ENCODE measurements at places on chromosomes 2 and 18.

DNA sequence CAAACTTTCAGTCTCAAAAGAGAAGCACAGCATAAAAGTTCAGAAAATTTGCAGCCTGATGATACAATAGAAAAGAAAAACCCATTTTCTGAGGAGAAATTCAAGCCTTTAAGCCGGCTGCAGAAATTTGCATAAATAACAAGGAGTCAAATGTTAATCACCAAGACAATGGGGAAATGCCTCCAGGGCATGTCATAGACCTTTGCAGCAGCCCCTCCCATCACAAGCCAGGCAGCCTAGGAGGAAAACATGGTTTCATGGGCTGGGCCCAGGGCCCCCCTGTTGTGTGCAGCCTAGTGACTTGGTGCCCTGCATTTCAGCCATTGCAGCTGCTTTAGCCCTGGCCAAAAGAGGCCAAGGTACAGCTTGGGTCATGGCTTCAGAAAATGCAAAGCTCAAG lies 54.1 kb upstream of the CAVIN2 start:
- no peak for DNase-seq

DNA sequence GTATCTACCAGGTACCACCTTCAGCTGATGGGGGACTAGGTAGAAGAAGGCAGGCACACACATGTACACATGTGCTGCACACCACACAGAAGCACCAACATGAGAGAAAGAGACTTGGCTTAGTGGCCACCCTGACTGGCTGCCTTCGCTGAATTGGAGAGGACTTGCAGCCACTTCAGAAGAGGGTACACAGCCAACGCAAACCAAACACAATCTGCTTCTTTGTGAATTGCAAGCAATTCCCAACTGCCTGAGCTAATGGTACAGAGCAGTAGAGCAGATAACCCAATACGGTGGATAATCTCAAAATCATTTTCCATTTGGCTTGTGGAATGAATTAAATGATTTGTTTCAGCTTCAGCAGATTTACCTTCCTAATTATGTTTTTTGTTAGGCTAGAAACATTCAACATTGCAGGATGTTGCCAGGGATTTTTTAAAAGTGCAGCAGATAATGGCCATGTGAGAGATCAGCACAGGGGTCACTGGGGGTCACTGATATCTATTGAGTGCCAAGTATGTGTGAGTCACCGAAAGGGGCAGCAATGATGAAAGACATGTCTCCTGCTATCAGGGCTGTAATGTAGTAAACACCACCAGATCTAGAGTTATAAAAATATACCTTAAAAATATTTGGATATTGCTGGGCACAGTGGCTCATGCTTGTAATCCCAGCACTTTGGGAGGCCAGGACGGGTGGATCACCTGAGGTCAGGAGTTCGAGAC lies 652.6 kb downstream of the BCL11A start:
- no peak for DNase-seq

DNA sequence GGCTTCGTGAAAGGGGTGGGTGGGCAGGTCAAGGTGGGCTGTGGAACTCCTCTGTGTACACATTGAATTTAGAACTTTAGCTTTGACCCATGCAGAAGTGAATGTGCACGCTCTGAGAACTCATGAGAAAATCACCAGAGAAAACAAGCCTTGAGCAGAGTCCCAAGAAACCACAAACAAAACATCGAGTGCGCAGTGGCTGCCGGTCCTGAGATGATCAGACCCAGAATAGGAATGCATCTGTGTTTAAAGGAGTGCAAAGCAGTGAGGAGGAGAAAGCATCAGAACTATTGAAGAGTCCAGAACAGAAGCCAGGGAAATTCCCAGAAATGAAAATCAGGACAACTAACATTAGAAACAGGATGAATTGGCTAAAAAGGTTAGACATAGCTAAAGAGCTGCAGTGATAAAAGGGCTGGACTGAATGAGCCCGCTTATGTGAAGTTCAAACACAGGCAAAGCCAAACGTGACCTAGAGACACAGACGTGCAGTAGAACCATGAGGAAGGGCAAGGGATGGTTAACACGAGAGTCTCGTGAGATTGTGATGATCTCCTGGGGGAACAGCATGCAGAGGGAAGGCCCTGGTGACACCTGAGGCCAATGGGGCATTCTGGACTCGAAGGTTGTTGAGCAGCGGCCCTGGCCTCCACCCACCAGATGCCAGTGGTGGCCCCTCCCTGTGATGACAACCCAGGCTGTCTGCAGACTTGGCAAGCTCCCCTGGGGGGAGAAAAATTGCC lies 16.4 kb upstream of the TXNL4A start:
- DNase-seq = no peak

DNA sequence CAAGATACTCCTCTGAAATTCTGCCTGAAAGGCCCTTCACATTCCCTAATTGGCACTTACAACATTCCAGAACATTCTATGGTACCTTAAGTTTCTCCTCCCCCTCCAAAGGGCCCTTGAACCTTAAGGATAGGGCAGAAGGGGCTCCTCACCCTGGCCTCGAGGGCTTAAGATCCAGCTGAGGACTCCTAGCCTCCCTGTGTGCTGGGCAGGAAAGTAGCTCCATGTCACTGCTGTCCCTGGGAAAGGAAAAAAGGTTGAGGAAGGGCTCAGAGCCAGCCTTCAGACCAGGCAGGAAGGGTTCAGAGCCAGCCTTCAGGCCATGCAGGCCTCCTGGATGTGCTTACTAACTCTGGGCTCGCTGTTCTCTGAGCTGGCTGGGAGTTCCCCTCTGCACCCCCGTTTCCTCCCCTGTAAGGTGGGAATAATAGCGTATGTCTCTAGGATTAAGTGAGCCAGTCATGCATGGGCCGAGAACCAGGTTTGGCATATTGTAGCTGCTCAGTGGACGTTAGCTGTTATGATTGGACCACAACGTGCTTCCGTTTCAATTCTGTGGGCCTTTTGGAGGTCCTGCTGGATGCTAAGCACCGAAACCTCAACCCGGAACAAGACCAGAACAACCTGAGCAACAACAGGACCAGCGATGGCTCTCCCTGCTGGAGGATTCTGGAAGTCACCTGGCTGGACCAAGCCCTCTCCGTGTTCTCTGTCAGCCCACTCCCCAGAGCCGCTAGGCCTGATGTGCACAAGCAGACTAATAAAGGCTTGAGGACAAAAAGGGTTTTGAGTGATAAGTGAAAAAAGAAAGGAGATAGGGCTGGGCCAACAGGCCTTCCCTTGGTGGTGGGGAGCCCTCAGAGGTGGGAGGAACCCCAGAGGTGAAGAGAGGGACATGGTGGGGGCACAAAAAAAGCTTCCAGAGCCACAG lies 1.0 kb upstream of the B3GNT7 start:
- no peak for DNase-seq

GRCh38 chr18:69996951-69997798 lies 49.5 kb upstream of the CD226 start:
- no peak for DNase-seq

- peak; percentile 9 for DNase-seq
Observed at GRCh38 chr2:182716650-182716979, 558 bp downstream of the DNAJC10 start.

DNA sequence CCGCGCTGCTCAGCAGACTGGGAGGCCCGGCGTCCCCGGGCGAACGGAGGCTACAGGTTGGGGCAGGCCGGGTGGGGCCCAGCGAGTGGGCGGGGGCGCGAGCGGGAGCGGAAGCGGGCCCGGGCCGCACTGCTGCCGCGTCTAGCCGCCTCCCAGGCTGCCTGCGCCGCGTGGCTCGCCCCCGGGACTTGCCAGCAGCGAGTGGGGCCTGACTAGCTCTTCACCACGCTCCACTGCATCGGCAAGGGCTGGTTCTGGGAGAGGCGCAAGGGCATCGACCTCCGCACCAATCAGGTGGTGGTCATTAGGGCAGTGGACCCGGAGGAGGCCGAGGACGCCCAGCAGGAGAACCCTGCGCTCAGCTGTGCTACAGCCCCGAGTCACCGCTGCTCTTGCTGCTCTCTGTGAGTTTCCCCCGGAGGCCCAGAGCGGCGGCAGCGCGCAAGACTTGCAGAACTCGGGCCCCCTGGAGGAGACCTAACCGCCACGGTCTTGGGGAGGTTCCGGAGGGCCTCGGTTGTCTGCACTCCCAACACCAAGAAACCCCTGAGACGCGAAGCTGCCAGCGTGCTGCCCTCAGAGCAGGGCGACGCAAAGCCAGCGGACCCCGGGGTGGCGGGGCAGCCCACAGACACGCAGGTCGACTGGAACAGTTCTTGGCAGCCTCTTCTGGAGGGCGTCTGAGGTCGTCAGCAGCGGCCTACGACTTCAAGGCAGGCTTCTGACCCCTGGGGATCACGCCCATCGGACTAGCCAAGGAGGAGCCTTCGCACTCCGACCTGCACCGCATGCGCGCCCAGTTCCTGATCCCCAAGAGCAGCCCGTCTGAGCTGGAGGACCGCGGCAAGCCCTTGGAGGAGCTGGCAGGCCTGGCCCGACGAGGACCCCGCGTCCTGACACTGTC lies 27.2 kb upstream of the PTPN2 start:
- DNase-seq = no peak

DNA sequence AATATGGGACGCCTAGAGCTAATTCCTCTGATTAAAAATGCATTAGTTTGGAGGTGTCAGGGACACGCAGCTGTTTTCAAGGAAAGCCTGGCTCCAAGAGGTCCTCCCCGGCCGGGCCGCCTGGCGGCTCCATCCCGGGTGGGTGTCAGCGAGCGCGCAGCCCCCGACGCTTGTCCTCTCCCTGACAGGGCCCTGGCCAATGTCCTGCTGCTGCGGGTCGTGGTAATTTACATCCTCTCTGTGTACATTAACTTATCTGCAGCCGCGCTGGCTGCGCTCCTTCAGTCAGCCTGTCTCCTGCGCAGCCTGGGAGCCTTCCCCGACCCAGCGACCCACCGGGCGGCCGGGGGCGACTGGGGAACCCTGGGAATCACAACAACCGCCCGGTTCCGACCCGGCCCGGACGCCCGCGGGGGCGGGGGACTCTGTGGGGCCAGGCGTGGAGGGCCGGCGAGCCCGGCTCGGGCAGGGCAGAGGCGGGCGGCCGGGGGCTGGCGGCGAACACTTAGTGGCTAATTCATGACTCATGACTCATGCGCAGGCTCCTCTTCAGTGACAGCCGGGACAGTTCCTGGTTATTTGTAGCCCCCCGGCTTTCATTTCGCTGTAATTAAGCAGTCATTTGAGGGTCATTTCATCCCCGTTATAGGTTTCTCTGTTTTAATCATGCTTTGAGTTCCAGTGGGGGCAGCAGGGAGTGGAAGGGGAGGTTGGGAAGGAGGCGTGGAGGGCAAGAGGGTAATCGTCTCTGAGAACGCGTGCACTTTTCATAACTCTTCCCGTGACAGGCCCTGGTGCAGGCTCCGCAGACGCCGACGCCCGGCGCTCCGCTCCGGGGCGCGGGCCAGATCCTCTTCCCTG lies 141.9 kb upstream of the CTAGE1 start:
- DNase-seq = no peak

- DNase-seq = no peak
Observed at GRCh38 chr2:132542953-132543569, 126.5 kb downstream of the GPR39 start.

DNA sequence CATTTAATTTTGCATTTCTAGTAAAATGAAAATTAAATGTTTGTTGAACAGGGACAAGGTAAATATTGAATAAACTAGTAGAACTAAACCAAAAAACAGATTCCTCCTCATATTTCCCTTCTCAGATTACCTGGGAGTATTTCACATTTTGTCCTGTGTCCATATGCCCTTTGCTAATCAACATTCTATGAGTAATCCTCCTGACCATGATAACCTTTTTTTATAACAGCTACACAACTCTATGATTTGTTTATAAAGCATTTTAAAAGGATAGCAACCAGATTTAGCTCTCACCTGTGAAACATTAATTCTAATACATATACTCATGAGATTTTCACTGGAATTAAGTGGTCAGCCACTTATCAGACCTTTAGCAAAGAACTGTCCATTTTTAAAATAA lies 7.1 kb upstream of the DSG2 start:
- DNase-seq = no peak

DNA sequence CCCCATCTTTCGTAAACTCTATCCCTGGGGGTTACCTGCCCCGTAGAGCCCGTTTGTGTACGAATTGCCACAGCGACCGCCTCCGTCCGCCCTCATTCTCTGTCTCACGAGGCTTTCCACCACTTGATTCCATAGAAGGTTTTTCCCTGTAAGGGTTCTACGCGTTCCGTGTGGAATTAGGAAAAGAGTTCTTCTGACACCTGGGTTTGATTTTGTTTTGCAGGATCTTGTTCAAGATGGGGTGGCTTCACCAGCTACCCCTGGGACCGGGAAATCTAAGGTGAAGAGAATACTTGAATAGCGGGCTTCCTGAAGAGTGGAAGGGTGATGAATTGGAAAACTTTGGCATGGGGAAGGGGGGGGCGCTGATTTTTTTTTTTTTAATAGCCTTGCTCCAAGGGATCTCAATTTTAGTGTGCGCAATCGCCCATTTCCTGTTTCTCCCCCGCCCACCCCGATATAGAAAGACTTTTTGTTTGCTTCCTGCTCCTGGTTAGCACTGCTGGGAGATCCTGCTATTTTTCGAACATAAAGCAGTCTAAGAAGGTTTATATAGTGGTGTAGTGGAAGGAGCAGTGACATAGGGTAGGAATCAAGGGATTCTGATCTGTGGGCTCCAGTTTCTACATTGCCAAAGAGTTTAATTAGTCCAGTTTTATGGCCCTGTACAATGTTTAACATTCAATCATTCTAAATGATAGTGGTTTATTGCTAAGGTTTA lies 564 bp downstream of the GCC2 start:
- peak; percentile 23 for DNase-seq

DNA sequence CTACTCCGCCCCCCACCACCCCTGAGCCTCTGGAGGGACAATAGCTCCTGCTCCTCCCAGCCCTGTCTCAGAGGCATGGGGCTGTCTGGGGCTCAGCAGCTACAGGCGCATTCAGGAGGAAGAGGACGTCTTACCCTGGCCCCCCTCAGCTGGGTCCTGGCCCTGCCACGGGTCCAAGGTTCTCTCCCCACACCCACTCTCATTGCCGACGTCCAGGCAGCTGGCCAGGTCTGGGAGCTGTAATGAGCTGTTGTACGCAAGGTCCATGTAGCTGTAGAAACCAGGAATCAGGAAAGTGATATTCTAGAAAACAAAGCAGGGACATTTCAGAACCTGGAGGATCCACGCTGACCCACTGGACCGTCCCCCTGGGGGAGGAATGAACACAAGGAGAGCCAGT lies 13.5 kb downstream of the PASK start:
- DNase-seq = no peak

DNA sequence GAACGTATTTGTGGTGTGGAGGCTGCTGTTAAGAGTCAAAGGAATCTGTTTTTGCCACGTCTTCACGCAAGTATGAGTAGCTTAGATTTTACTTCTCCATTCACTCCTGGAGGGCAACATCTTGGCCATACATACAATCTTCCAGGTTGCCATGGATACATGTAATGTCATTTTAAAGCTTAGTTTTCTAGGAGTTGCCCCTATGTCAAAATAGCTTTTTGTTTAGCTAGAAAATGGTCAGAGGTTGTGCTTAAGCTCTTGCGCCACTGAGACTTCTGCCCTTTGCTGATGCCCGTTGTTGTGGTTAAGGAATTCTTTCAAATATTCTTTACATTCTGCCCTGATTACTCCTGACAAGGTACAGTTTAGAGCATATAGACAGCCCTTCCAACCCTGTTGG lies 245.4 kb upstream of the TFPI start:
- no peak for DNase-seq

DNA sequence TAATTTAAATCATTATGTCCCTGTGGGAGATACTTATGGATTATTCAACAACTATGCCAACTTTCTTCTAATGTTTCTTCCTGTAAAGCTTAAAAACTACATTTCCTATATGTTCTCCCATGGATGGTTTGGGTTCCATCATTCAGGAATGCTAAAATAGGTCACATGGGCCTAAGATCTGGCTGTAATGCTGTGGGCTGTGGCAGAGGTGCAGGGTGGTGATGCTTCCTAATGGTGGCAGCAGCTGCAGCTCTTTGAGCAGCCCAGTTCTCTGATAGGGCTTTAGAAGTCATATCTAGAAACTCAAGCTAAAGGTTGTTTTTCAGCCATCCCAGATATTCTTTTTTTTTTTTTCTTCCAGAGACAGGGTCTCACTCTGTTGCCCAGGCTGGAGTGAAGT lies 266.1 kb downstream of the ZNF385B start:
- no peak for DNase-seq

Data from fibroblast of gingiva (primary cell).